ENCODE measurements at places on chromosomes 7 and 10.

DNA sequence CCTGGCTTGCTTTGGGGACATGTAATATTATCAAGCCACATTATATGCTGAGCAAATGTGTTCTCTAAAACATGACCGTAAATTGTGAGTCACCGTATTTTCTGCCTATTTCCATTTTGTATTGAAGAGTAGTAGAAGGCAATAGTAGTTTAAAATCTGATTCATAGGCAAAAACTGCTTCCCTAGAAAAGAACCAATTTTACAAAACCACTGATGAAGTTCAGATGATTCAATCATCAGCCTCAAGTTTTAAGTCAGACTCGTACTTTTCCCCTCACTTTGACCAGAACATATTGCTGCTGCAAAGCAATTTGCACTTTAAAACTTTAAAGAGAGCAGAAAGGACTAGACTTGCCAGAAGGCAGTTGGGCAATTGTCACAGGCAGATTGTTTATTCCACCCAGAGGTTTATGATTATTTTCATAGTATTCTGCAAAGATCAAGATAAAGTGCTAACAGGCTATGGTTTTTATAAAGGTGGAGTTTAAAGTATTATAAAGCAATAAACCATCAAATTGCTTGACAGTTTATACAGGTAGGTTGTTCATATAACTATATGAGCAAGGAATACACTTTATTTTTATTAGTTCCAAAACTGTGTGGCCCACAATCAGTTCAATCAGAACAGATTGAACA lies 168.2 kb downstream of the ETV1 start:
- no peak for DNase-seq

- DNase-seq = no peak
Observed at GRCh38 chr10:13827076-13827797, 240.5 kb downstream of the PRPF18 start.

DNA sequence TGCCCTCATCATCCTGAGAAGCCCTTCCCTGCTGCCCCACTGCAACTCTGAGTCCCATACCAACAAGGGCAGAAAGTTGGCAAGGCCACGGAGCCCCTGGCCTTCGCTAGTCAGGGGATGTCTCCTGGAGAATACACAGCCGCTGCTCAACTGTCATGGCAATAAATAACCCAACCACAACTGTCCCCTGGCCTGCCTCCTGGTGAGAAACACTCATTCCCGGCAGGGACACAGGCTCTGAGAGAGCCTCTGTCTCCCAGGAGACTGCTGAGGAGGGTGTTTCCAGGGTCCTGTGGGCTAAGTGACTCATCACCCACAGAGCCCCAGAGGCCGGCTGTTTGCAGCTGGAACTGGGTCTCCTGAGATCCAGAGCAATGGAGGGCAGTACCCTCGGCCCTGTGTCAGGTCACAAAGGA lies 354.1 kb downstream of the TNS3 start:
- no peak for DNase-seq

DNA sequence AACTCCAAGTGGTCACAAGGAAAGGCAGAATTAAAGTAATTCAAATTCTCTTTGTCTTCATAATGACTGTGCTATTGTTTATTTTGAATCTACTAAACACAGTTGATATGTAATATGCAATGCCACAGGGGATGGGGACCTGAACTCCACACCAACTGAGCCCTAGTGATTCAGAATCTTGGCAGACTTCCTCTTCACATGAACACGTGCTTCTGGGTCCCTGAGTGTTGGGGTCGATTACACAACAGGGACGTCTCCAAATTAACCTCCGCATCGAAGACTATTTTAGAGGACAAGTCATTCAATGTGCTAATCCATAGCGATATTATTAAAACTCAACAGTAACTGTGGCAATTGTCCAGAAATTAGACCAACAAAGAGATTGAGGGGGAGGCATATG lies 95.3 kb upstream of the CARD11 start:
- DNase-seq = no peak

- DNase-seq = no peak
Observed at GRCh38 chr7:156402255-156402654, 238.3 kb upstream of the RNF32 start.

GRCh38 chr7:127057918-127058317 lies 194.8 kb downstream of the GRM8 start:
- no peak for DNase-seq

GRCh38 chr7:17559388-17559787 lies 260.9 kb downstream of the AHR start:
- no peak for DNase-seq

- DNase-seq = no peak
Observed at GRCh38 chr10:75926763-75927162, 495.3 kb downstream of the LRMDA start.

DNA sequence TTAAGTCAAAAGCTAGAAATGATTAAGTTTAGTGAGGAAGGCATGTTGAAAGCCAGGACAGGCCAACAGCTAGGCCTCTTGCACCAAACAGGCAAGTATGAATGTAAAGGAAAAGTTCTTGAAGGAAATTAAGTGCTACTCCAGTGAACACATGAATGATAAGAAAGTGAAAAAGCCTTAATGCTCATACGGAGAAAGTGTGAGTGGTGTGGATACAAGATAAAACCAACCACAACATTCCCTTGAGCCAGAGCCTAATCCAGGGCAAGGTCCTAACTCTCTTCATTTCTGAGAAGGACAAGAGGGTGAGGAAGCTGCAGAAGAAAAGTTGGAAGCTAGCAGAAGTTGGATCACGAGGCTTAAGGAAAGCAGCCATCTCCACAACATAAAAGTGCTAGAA lies 53.0 kb downstream of the DNAJC1 start:
- DNase-seq = no peak

GRCh38 chr7:90503367-90503766 lies 33.9 kb downstream of the PTTG1IP2 start:
- DNase-seq = no peak

DNA sequence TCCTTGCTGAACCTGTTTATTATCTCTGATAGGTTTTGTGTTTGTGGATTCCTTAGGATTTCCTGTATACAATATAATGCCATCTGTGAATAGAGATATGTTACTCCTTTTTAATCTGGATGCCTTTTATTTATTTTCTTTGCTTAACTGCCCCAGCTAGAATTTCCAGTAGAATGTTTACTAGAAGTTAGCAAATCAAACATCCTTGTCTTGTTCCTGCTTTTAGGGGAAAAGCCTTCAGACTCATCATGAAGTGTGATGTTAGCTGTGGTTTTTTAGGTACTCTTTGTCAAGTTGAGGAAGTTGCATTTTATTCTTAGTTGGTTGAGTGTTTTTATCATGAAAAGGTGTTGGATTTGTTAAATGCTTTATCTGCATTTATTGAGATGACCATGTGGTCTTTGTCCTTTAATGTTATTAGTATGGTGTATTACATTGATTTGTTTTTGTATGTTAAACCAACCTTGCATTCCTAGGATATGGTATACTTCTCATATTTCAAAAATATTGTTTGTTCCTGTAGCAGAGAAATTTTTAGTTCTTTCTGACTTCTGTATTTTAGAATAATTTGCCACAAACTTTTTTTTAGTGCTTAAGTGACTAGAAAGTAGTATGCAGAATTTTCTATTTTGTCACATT lies 24.3 kb downstream of the PPP2R2D start:
- DNase-seq = no peak

Measured in DMS 273 treated with DMSO at 0.1 percent for 48 hours (cell line).